CD4-positive, alpha-beta T cell (primary cell): ENCODE measurements at places on chromosomes 7 and 10.

DNA sequence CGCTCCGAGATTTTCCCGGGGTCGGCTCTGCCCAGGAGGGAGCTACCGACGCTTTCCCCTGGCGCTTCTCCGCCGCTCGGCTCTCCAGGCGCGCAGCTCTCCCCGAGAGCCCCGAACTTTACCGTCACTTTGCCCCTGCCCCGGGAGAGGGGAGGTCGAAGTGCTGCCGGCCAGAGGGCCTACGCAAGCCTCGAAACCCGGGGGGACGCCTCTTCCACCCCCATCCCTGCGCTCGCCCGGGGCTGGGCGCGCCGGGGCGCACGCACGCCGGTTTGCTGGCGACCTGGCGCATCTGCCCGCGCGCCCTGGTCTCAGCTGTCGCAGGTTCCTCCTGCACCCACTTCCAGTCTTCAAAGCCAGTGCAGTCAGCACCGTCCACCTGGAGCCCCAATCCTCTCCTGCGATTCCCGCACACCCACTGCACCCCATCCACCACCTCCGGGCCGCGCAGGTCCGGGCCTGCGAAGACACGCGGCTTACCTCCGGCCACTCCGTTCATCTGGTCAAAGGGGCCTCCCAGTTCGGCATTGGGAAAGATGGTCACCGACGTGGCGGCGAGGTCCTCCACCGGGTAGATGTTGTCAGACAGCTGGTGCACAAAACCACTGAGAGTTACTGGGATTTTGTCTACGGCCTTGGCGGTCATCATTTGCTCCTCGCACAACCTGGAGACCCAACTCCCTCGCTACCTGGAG, 638 bp downstream of the EGR2 start:
- DNase-seq = peak; percentile 58

- no peak for DNase-seq
Measured at GRCh38 chr7:79434867-79435266, 18.6 kb downstream of the MAGI2 start.

GRCh38 chr7:121505540-121506182, 109.6 kb upstream of the FAM3C start:
- DNase-seq = no peak

GRCh38 chr7:81402227-81402626, 367.6 kb downstream of the HGF start:
- DNase-seq = no peak

- DNase-seq = no peak
Measured at GRCh38 chr10:124527874-124528395, 66.3 kb downstream of the LHPP start.

GRCh38 chr10:77355844-77356243, 281.8 kb downstream of the KCNMA1 start:
- DNase-seq = no peak

DNA sequence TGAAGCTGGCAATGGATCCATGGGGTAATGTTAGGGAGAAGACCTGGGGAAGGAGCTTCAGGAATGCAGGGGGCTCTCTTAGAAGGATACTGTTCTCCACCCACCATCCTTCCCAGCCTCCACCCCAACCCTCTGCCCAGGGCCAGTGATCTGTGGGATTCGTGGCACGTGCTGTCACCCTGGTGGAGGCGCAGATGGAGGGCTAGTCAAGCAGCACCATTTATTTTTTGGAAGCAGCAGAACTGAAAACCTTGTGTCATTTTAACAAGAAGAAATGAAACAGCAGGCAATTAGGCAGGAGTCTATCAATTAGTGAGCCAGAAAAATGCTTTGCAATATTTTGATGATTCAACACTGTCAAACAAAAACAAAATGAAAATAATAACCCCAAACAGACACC, 155.9 kb downstream of the SH2D4B start:
- DNase-seq = no peak

GRCh38 chr10:86194684-86195083, 171.9 kb downstream of the GRID1 start:
- no peak for DNase-seq

DNA sequence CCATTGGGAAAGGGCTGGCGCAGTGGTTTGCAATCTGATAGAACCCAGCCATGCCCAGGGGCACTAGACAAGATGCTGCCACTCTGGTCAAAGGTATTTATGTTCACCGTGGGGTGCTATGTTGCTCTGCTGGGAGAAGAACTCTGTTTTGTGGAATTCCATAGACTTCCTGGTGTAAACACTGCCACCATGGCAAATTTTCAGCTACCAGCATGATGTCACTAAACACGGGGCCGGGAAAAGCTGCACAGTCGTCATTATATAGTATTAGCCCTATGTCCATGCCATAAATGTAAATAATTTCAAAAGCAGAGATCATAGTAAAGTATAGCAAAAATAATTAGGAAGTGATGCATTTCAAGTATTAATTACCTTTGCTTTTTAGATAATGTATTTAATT, 500.6 kb downstream of the PARD3 start:
- no peak for DNase-seq

- DNase-seq = no peak
Measured at GRCh38 chr10:71766717-71767419, 6.5 kb downstream of the VSIR start.

DNA sequence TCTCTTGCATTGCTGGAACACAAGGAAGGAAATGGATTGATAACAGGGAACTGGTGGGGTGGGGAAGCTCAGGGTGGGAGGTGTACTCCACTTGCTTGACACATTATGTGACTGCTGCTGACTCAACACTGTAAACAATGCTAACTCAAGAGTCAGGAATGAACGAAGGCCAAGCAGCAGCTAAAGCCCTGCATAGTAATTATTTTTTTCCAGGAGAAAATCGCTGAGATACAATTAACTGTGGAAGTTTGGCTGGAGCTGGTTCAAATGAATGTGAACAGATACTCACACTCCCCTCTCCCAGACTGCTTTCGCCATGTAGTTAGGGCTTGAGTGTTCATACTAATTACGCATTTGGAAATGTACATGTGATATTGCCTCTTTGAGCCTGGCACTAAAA, 170.9 kb upstream of the AOAH start:
- DNase-seq = no peak

GRCh38 chr10:103839872-103840739, 15.3 kb downstream of the SH3PXD2A start:
- DNase-seq = no peak

GRCh38 chr7:152527610-152528032, 91.8 kb upstream of the KMT2C start:
- DNase-seq = no peak

DNA sequence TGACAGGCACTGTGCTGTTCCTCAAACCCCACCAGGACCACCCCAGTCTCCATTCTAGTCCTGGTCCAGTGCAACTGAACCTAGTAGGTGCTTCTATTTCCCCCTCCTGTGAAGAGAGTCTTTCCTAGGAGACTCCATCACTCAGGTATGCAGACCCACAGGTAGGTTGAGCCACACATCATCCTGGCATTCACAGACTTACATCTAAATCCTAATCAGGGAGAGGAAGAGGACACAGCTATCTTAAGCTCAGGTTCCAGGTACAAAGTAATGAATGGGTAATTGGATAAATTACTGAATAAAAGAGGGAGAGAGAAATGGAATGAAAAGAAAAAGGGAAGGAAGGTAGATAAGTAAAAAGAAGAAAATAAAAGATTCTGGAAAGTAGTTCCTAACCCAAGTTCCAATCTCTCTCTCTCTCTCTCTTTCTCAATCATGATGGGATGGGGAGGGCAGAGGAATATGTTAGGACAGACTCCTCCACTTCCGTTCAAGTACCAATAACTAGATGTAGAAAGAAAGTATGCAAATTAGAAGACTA, 139.8 kb upstream of the NAMPT start:
- no peak for DNase-seq
